Suppressor macrophage (primary cell): ENCODE measurements at places on chromosomes 11 and 22.

GRCh38 chr22:31474743-31475142 lies 14.9 kb downstream of the EIF4ENIF1 start:
- DNase-seq, result no peak

DNA sequence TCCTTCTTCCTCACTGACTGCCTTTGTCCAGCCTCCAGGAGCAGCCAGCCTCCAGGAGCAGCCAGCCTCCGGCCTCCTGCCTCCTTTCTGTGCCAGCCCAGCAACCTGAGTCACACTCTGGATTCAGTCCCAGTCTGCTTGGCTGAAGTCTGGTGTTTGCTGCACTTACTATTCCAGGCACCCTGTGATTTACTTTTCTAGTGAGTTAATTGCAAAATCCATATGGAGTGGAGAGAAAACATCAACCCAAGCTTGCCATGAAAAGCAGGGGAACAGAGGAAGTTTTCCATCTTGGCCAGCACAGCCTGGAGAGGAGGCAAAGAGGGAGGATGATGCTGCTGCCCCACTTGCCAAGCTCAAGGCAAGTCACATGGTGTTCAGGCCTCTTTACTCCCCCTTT lies 400.5 kb downstream of the TENM4 start:
- DNase-seq, result no peak

GRCh38 chr11:30149998-30150397 lies 80.8 kb upstream of the FSHB start:
- no peak for DNase-seq

DNA sequence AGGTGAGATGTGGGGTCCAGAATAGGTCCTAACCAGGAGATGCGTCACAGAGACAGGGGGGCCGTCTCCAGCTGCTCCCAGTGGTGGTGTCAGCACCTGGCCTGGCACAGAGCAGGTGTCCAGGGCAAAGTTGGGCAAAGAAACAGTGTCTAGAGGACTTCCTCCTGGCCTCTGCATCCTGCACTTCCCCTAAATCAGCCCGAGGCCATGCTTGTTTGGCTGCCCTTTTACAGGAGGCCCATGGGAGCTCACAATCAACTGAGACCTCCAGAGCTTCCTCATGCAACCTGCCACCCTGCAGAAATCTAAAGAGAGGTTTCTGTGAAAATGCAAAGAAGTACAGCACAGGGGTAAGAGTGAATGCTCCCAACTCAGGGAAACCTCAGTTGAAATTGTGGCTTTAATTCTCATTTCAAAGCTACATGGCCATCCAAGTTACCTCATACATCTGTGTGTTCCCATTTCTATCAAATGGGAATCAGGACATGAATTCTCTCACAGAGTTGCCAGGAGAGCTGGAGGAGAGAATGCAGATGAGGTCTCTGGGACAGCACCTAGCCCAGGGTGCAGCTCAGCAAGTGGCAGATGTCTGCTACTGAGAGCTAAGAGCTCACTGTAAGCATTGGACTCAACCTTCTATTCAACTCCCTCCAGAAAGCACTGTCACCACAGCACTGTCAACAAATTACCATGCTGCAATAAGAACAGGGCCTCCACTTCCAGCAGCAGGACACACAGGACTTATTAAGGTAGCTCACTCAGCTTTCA lies 32.6 kb downstream of the TCIRG1 start:
- DNase-seq, result peak; percentile 25

DNA sequence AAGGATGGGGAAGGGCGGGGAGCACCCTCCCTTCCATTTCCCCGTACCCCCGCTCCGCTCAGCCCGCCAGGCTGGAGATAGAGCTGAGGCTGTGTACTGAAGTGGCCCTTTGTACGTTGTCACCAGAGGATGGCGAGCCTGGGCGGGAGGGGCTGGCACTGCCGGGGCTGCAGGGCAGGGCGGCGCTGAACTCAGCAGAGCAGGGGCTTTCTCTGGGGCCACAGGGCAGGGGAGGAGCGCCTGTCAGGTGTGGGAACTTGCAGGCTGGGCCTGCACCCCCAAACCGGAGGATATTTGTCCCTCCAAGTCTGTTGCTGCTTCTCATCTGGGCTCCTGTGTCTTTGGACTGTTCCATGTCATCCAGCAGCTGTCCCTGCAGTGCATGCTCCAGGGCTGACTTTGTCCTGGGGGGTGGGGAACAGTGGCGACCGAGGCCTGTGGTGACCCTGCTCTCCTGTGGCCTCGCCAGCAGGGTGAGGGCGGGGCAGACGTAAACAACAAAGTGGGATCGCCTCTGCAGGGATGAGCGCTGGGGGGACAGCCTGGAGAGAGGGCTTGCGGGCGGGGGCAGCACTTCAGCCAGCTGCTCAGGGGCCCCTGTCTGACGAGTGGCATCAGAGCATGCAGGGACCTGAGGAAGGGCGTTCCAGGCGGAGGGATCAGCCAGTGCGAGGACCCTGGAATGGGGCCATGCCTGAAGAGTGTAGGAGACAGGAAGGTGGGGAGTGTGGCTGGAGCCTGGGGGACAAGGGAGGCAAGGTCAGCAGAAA lies 13.1 kb downstream of the MGAT3 start:
- no peak for DNase-seq

DNA sequence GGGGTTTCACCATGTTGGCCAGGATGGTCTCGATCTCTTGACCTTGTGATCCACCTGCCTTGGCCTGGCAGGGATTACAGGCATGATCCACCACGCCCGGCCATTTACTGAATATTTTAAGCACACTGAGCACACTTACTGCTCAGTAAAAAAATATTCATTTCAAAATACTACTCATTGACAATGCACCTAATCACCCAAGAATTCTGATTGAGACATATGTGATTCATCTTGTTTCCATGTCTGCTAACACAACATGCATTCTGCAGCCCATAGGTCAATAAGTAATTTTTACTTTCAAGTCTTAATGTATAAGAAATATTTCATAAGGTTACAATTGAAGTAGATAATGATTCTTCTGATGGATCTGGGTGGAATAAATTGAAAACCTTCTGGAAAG lies 4.2 kb upstream of the OR52J3 start:
- DNase-seq, result no peak

DNA sequence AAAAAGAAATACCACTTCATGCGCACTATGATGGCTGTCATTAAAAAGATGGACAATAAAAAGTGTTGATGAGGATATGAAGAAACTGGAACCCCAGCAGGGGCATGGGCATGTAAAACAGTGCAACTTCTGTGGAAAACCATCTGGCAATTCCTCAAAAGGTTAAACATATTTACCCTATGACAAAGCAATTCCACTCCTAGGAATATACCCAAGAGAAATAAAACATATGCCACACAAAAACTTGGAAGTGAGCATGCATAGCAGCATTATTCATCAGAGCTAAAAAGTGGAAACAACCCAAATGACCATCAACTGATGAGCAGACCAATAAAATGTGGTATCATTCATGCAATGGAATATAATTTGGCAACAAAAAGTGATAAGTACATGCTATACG lies 50.1 kb downstream of the LRRC32 start:
- DNase-seq, result no peak

DNA sequence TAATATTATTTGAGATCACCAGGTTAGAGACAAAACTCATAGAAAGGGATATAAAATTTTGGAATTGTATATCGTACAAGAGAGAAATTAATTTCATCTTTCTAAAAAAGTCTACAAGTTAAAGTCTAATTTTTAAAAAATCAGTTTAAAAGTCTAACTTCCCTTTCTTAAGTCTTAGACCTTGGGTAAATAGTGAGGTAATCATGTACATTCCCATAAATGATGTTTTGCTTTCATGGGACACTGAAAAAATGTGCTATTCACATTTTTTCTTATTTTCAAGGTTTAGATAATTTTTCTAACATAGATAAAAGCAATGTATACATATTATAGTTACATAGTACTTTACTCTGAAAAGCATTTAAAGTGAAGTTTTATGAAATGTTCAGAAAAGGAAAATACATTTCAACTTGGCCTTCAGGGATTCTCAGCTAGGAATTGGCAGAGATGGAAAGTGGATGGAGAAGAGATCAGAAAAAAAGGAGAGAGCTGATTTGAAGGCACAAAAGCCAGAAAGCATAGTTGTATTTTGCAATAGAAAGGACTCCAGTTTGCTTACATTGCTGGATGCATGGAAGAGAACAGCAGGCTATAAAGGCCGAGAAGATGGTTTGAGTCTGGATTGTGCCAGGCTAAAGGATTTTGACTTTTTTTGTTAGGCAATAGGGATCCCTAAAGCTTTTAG lies 194.0 kb downstream of the CASP12 start:
- DNase-seq, result peak; percentile 31

- no peak for DNase-seq
Measured at GRCh38 chr11:7871056-7871455, 60.0 kb downstream of the OR10A6 start.

GRCh38 chr11:129289350-129290040 lies 86.2 kb upstream of the BARX2 start:
- DNase-seq, result no peak
